ENCODE measurements at places on chromosomes 3 and 15. TPM values are rescaled to one million over a fixed set of nuclear protein-coding genes. Genes with fewer than 3 reads are reported as not detected.
A peak's percentile ranks its signal among the peaks of the same experiment; 100 is the strongest.

The PRRT3 gene
- 1.4 TPM for total RNA-seq

The BSN gene
- total RNA-seq, result under 0.01 TPM

GRCh38 chr3:172201870-172202236 lies 162.5 kb downstream of the FNDC3B start:
- DNase-seq, result peak; percentile 96

The GXYLT2 gene
- total RNA-seq, result 11.4 TPM

DNA sequence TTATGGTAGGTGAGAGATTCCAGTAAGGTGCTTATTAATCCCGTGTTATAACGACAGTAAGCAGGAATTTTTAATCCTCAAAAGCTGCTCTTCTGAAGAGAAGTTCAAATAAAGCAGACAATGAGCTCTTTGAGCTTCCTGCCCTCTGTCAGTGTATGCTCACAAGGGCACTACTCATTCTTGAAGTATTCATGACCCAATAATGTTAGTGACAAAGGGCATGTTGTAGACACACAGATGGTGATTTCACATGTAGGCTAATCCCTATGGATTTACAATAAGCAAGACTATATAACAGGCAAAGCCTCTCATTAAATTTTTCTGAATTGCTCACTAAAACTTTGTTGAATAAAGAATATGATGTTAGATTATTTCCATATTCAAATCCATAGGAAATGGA lies 578.6 kb downstream of the RSL24D1 start:
- DNase-seq, result no peak

The FRMD5 gene
- 5.4 TPM for total RNA-seq

DNA sequence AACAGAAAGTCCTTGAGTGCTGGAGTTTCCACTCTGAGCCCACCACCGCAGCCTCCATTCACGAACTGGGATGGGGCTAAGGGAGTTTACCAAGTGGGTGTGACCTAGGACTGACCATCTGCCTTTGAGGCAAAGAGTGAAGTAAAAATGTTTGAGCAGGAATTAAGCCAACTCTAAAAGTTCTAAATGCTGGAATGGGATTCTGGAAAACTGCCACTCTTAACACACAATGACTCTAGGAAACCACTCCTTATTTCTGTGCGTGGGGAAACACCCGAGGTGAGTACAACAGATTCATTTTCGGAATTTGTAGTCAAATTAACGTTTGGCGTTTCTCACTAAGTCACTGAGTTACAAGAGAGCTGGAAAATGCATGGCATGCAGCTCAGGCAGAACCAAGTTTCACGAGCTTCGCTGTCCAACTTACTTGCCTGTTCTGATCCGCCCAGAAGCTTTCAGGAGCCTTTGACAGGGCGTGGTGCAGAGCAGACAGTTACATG lies 31.6 kb downstream of the ISL2 start:
- no peak for DNase-seq

DNA sequence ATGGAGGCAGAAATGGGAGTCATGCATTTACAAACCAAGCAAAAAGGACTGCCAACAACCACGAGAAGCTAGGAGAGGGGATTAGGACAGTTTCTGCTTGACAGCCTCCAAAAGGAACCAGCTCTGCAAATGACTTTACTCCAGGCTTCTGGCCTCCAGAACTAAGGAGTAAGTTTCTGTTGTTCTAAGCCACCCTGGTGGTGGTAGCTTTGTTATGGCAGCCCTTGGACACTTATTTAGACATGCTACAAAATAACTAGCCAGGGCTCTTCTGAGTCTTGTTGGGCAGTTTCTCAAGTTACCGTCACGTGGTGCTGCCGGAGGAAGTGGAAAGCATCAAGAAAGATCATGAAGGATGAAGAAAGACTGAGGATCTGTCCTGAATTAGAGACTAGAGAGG lies 386.5 kb downstream of the LRTM1 start:
- no peak for DNase-seq

The GABRR3 gene
- not detected for total RNA-seq

The ACKR4 gene
- 0.18 TPM for total RNA-seq

The HCN4 gene
- not detected for total RNA-seq

DNA sequence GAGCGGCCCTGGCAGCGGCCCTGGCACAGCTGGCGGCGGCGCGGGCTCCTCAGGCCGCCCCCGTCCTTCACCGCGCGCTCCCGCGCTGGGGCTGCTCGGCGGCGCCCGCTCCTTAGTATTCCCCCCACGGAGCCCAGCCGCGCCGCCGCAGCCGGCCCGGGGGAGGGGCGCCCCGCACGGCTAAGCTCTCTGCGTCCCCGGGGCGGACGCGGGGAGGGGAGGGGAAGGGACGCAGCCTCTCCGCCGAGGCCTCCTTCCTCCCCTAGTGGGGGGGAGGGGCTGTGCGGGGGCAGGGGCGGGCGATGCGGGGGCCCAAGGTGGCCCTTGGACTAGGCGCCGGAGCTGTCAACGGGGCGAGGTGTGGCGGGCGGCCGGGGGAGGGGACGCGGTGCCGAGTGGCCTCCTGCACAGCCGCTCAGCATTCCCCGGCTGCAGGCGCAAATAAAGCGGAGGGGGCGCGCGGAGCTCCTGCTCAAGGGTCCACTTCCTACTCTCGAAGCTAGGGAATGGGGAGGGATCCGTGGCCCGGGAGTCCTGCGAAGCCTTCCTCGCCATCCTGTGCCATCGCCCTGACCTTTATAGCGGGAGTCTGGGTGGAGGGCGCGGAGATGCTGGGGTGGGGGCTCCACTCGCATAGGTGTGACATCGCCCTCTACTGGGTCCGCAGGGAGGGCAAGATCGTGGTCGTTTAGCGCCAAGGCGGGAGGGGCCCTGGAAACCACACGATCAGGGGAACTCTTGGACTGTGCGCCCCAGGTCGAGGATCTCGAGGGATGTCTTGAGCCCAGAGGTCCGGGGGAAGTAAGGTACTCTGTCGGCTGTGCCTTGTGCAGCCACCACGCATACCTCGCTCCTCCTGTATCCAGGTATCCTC lies 22.2 kb downstream of the EPHB3 start:
- no peak for DNase-seq

The KLF15 gene
- 0.18 TPM for total RNA-seq

The SLC15A2 gene
- total RNA-seq, result 0.18 TPM

The ERC2 gene
- 0.18 TPM for total RNA-seq

- DNase-seq, result no peak
Measured at GRCh38 chr3:31958701-31959152, 22.3 kb downstream of the OSBPL10 start.

- no peak for DNase-seq
Measured at GRCh38 chr15:43251185-43251870, 15.4 kb downstream of the TGM5 start.

DNA sequence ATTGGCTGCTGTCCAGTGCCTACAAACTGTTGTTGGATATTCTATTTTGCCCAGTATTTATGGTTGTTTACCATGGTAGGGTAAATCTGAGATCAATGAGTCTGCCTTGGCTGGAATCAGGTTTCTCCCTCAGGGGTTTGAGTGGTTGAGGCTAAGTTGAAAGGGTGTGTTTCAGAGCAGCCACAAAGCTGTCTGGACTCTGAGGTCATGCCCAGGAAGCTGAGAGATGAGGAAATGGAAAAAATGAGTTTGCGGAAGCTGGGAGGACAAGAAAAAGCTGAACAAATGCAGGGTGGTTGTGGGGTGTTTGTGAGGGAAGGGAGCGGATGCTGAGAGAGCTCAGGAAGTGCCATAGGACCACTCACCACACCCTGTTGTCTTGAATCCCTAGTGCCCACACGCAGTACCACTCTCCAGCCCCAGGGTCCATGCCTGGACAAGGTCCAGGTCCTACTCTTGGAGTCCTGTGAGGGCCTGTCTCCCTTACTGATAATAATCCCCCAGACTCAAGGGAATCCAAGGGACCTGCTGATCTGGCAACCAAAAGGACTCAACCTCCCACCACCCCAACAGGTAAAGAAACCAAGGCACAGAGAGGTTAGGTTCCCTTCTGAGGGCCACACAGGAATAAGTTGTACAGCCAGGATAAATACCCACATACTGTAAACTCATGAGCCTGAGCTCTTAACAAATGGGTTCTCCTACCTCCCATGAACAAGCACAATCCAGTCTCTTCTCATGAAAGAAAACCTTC lies 81.6 kb downstream of the PPCDC start:
- peak; percentile 83 for DNase-seq

DNA sequence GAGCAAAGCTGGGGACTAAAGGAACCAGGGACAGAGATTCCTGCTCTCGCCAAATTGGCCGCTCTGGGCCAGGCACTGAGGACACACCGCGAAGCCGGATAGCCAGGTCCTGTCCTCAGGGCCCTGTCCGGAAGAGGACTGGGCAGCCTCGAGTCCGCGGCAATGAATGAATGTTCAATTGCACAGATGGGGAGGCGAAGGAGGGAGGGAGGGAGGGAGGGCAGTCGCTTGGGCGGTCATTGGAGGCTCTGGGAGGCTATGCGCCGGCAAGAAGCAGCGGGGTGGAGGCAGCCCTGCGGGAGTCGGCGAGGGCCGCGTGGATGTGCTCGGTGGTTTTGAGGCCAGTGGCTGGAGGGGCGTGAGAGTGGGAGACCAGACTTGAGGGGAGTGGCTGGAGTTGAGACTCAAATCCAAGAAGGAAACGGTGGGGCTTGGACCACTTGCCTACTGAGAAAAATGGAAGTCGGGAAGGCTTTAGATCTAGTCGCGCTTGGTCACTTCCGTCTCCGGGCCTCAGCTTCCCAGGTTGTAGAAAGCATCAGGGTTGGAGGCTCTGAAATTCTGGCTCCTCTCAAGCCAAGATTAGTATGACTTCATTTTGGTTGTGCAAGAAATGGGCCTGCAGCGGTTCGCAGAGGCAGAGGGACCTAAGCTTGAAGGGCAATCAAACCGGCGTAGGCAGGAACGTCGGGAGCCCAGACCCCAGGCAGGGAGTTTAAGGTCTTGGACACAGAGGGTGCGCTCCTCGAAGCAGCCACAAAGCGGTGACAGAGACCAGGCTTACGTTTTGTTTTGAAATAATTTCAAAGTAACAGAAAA lies 21.1 kb upstream of the PLXND1 start:
- peak; percentile 75 for DNase-seq

- DNase-seq, result no peak
Measured at GRCh38 chr15:70424937-70425411, 327.3 kb upstream of the TLE3 start.
